ENCODE measurements at places on chromosomes 6 and 20.

DNA sequence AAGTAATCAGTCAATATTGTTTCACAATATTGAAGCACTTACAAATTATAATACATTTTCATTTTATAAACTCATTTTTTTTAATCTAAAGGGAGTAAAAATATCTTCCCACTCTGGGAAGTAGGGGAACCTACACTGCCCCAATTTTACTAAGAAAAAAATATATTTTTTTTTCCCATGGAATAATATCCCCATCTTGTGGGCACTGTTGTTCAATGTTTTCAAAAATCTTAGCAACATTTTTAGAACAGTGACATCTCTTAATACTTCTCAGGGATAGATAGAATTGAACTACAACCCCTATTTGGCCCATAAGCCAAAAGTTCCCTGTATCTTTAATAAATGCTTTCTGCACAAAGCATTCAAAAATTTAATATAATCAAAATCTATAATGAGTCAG, 42.9 kb downstream of the ARHGAP18 start:
- no peak for DNase-seq

DNA sequence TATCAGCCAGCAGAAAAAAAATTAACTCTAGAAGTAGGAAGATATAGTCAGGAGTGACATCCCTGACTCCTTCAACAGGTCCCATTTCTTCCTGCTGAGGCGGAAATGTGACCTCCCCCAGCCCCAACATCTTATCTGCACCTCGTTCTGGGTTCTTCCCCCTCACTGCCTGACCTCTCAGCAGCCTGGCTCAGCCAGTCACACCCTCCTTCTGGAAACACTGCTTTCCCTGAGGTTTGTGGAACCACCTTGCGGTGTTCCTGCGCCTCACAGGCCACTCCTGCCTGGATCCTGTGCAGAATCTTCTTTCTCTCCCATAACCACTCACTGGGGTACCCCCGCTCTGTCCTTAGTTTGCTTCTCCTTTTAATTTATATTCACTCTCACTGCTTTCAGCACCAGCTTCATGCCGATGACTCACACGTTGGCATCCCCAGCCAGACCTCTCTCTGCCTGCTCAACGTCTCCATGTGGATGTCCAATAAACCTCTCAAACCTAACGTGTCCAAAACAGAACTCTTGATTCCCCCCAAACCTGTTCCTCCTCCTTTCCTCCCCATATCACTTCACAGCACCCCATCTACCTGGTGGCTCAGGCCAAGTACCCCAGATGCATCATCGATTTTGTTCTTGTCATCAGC, 222.8 kb upstream of the PLN start:
- DNase-seq, result no peak

DNA sequence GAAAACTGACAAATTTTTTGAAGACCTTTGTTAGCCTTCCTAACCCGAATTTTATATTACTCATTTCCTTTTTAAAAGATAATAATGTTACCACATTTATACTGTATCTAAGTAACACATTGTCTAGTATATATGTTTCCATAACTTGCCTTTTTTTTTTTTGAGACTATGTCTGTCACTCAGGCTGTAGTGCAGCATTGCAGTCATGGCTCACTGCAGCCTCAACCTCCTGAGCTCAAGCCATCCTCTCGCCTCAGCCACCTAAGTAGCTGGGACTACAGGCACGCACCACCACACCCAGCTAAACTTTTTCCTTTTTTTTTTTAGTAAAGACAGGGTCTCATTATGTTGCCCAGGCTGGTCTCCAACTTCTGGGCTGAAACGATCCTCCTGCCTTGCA, 18.6 kb downstream of the ZNFX1 start:
- no peak for DNase-seq

GRCh38 chr6:3284436-3284876, 25.7 kb downstream of the PSMG4 start:
- DNase-seq, result no peak

DNA sequence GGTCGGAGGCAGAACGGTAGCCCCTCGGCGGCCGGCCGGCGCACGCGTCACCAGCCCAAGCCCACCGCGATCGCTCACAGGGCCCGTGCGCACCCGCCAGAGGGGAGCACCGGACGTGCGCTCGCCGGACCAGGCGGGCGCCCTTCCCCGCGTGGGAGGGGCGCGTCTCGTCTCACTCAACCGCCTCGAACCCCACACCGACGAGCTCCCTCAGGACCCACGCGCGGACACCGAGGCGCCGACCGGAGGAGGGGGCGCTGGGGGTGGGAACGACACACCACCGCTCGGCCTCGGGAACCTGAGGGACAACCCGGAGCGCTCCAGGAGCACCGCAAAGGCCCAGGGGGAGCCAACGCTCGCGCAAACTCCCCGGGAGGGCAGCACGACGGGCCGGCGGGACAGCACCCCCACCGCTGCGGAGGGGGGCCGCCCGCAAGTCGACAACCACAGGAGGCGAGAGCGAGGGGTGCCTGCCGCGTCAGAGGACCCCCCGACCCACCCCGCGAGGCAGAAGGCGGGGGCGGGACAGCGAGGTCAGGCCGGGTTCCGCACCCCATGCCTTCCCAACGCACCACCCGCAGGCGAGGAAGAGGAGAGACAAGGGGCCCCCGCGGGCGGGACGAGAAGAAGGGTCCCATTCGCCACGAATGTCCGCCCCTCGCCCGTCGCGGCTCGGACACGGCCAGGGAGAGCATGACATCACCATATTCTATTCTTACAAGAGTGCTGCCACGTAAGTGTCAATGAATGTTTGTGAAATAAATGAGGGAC, 512.7 kb upstream of the ZNF337 start:
- peak; percentile 0 for DNase-seq

- no peak for DNase-seq
Observed at GRCh38 chr6:147834084-147834776, 325.7 kb downstream of the SAMD5 start.

DNA sequence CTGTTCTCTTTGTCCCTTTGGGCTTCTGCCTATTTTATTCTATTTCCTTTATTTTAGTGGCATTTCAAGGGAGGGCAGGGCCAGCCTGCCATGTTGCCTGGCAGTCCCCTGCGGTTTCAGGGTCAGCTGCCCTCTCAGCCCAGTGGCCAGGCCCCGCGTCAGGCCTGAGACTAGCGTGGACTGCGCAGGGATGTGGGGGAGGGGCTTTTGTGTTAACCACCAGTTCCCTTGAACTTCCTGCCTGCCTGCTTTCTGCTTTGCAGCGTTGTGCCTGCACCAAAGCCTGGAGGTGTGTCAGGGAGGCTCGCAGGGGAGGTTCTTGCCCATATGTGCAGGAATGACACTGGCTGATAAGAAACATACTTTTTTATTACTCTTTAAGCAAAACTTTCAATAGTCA, 157.6 kb downstream of the SLC35B3 start:
- no peak for DNase-seq

GRCh38 chr6:17415321-17415720, 21.9 kb downstream of the CAP2 start:
- DNase-seq, result no peak

GRCh38 chr6:126618639-126619343, 278.9 kb downstream of the CENPW start:
- no peak for DNase-seq

DNA sequence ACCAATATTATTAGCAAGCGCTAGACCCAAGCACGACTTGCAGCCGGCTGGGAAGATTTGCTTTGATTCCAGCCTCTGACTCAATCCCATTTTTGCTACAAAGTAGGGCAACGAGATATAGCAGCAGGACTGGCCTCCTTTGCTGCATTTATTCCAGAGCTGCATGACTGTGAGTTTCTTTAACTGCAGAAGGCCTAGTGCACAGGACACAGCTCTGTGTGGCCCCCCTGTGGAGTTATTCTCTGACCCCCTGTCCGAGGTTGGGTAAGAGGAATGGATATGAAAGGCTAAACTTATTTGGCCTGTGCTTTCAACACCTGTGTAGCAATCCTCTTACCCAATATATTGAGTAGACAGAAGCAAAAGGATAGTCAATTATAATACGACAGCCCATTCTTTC, 133.3 kb upstream of the SPTLC3 start:
- no peak for DNase-seq

DNA sequence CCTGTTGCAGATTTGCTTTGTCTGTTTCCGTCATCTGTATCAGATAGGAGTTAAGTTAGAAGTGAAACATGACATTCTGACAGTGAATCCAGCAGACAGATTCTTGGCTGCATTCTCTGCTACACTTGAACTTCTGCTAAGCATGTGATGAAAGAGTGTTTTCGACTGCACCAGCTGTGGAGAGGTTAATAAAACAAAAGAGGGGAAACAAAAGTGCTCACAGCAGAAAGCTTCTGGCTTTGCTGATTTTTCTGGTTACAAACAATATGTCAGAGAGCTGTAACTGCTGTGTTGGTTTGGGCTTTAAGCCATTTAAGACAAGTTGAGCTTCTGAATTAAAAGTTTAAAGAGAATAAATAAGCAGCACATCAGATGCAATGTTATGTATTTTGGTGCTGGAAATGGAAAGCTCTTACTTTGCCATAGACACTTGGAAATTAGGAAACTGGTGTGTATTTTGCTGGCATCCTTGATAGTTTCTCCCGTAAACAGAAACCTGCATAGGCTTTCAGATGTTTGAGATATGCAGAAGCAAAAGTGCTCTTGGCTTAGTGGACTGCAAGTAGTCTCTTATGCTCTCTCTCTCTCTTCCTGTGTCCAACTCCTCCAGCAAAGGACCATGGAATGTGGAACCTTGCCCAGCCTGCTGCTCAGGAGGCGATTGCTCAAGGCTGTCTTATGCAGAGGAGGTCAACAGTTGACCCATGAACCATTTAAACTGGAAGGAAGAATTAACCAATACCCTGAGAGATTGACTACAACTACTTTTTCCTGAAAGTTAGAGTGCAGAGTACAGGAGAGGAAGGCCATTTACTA, 104.9 kb downstream of the RPS12 start:
- no peak for DNase-seq

GRCh38 chr6:71404145-71404966, 115.7 kb downstream of the OGFRL1 start:
- DNase-seq, result no peak

DNA sequence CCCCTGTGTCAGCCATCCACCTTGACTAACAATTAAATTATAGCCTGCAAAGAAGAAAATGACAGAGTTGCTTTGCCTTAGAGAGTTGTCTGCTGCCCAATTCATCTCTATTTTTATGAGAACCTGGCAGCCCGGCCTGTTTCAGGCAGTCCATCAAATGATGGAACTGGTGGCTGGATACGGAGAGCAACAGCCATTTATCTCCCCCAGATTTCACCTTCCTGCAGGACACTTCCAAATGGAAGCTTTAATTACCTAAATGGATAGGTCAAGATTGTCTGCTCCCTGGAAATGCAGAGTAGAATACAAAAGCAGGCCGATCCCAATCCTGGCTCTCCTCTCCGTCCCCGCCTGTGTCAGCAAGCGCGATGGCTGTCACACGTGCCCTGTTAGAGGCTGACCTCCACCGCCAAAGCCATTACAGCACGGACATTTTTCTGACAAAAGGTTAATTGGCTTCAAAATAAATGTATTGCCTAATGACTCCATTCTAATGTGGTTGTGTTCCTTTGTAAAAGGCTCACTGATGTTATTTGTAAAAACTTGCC, 86.7 kb downstream of the PACRG start:
- DNase-seq, result no peak

GRCh38 chr6:14313248-14313647, 195.7 kb downstream of the CD83 start:
- no peak for DNase-seq

GRCh38 chr6:33926451-33926850, 122.6 kb upstream of the MLN start:
- no peak for DNase-seq

- DNase-seq, result no peak
Observed at GRCh38 chr6:18126121-18126520, 3.6 kb upstream of the NHLRC1 start.

- no peak for DNase-seq
Observed at GRCh38 chr20:44461142-44461802, 14.4 kb upstream of the TTPAL start.

- DNase-seq, result no peak
Observed at GRCh38 chr6:35415065-35415891, 36.9 kb upstream of the FANCE start.

DNA sequence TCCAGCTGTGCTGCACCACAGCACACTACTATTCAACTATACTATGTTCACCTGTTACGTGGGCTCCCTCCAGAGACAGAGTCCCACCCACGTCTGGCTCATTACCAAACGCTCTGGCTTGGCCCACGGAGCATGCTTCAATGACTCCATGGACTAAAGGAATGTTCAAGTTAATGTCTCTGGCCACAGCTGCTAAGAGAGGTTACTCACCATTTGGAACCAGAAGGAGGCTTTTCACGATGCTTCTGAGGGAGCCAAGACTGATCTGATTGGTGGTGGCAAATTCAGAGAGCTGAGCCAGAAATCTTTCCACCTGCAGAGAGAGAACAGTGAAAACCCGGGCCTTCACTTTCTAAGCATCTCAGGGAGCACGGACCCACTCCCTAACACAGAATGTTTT, 15.6 kb downstream of the COMMD7 start:
- DNase-seq, result no peak

GRCh38 chr6:8780653-8781052, 345.3 kb upstream of the SLC35B3 start:
- no peak for DNase-seq

DNA sequence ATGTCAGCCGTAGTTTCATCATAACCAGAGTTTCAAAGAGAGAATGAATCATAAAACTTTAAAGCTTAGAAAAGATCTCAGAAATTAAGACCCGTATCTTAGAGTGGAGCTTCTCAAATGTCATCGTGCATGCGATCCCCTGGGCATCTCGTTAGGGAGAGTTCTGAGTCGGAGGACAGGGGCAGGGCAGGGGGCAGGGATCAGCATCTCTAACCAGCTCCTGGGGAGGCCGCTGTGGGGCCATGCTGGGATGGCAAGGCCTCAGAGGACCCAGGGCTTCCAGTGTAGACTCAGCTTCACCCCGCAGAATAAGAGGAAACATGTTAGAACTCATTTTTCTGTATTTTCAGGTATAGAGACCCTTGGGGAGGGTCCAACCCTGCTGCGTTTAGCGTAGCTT, 72.0 kb upstream of the AFDN start:
- DNase-seq, result no peak

DNA sequence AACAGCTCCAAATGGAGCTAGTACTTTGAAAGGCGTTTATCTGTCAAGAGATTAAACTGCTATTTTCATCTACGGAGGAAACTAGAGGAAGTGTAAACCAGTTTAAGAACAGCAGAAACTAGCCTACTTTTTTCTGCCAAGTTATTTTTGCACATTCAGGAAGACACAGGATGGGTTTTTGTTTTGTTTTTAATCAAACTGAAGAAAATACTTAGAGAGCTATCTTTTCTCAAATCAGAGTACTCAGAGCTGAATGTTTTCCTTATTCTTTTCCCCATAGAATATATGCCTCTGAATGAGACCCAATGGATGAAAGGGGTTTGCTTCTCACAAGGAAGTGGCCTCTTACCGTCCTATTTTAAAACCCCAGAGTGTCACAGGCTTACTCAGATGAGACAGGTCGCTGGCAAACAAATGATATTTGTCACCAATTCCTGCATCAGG, 538.5 kb downstream of the CD83 start:
- DNase-seq, result no peak

- no peak for DNase-seq
Observed at GRCh38 chr6:27886073-27886472, 26.1 kb downstream of the OR2B2 start.

- DNase-seq, result no peak
Observed at GRCh38 chr20:61588411-61589385, 336.6 kb downstream of the CDH4 start.

- no peak for DNase-seq
Observed at GRCh38 chr20:37559312-37560027, 31.8 kb upstream of the BLCAP start.

GRCh38 chr6:163077134-163077533, 337.4 kb upstream of the QKI start:
- DNase-seq, result no peak
